ENCODE measurements at places on chromosomes 1 and 21. TPM values are rescaled to one million over a fixed set of nuclear protein-coding genes. Genes with fewer than 3 reads are reported as not detected.

The TOR1AIP2 gene
- 92.0 TPM for total RNA-seq

The SHE gene
- 40.1 TPM for total RNA-seq

The BCAN gene
- not detected for total RNA-seq

The ERRFI1 gene
- total RNA-seq: 65.1 TPM

The MR1 gene
- 61.4 TPM for total RNA-seq

The RHD gene
- total RNA-seq: not detected

The TMEM52 gene
- total RNA-seq: 1.4 TPM

The GPA33 gene
- total RNA-seq: 3.6 TPM

The KRTAP11-1 gene
- not detected for total RNA-seq

The FCAMR gene
- not detected for total RNA-seq

The GUCA2A gene
- not detected for total RNA-seq

The LYST gene
- 72.4 TPM for total RNA-seq

The ERICH3 gene
- 8.1 TPM for total RNA-seq

The LRRC38 gene
- not detected for total RNA-seq

The MAP10 gene
- 2.6 TPM for total RNA-seq

The APOBEC4 gene
- 3.0 TPM for total RNA-seq

The SYPL2 gene
- total RNA-seq: 1.5 TPM

The SLAMF9 gene
- total RNA-seq: not detected

The CHRM3 gene
- total RNA-seq: 6.0 TPM

The OPRD1 gene
- total RNA-seq: not detected

The RGSL1 gene
- total RNA-seq: not detected

The SMCP gene
- not detected for total RNA-seq

The TLCD4 gene
- total RNA-seq: 11.3 TPM

The LRRIQ3 gene
- total RNA-seq: 0.65 TPM

All from lower lobe of right lung (tissue), 2 donors.